C1 segment of cervical spinal cord (tissue), 14 donors: ENCODE measurements at places on chromosomes 7 and 10.

GRCh38 chr7:14717816-14718215 is 184.7 kb downstream of the DGKB start:
- no peak for DNase-seq

GRCh38 chr10:131003455-131003854 is 308.1 kb downstream of the TCERG1L start:
- DNase-seq: no peak

- DNase-seq: no peak
Measured at GRCh38 chr10:123326674-123327073, 172.5 kb downstream of the BUB3 start.

DNA sequence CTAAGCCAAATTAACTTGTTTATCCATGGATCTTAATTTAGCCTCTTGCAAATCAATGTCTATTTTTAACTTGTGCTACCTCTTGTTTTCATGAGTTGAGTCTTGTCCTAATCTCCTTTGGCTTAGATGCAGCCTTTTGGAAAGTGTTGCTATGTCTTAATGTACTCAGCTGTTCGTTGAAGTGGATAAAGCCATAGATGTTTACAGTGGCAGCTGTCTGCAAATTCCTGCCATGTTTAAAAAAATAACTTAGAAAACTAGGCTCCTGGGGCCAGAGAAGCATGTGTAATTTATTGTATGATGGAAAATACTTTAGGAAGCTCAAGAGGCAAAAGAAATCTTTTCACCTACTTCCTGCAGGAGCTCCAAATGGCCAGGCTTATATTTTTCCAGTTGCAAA is 253.1 kb upstream of the RHOBTB1 start:
- no peak for DNase-seq

GRCh38 chr7:151833691-151834090 is 43.2 kb downstream of the PRKAG2 start:
- no peak for DNase-seq

DNA sequence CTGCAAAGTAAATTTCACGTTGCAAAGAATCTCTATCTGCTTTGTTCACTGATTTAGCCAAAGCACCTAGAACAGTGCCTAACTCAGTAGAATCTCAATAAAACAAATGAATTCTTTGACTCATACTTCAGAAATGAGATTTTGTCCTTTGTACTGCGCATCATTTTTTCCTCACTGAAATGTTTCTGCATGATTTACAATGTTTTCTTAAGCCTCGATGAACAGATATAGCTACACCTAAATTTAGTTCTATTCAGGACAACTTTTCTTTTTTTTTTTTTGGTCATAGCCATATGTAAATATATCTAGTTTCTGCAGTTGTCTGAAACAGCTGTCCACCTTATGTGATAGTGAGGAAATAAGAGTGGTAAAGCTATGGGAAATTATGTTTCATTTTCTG is 15.3 kb downstream of the GNAT3 start:
- DNase-seq: no peak

DNA sequence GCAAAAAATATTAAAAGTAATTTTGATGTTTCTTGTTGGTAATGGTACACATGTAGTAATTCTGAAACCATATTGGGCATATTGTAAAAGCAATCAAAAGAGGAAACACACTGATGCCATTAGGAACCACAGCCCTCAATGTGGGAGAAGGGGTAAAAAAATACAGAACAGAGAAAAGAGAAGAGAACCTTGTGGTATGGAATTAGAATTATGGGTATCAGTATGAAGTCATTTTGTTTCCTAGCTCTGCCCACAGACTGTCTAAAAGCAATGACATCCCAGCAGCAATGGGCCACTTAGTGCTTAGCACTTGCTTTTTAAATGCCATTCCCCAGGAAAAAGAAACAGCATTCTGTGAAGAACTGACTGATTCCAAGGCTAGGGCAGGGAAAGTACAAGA is 61.5 kb downstream of the CPVL start:
- no peak for DNase-seq

GRCh38 chr10:48491392-48492139 is 113.3 kb downstream of the ARHGAP22 start:
- peak; percentile 33 for DNase-seq

DNA sequence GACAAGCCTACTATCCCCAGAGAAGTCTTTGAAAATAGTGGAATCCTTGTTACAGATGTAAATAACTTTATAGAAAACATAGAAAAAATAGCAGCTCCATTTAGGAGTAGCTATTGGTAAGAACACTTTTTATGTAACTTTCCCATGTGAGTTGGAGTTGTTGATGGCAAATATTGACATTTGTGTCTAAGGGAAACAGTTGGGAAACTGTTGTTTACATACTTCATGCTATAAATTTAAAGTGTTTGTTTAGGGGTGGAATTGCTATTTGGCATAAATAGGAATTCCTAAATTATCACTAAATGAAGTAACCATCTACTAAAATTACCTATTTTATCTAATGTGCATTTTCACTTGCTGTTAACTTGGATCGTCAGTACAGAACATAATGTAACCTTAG is 50.7 kb downstream of the GDI2 start:
- no peak for DNase-seq

GRCh38 chr10:103452506-103453230 is 498 bp upstream of the CALHM2 start:
- no peak for DNase-seq

- no peak for DNase-seq
Measured at GRCh38 chr10:4296161-4296560, 511.2 kb upstream of the KLF6 start.

- DNase-seq: peak; percentile 82
Measured at GRCh38 chr7:27143023-27143949, at the start of gene HOXA5. TSS of gene HOXA5 (minus strand) at chr7:27143681. CDS start at chr7:27143607, 74 bp downstream.

DNA sequence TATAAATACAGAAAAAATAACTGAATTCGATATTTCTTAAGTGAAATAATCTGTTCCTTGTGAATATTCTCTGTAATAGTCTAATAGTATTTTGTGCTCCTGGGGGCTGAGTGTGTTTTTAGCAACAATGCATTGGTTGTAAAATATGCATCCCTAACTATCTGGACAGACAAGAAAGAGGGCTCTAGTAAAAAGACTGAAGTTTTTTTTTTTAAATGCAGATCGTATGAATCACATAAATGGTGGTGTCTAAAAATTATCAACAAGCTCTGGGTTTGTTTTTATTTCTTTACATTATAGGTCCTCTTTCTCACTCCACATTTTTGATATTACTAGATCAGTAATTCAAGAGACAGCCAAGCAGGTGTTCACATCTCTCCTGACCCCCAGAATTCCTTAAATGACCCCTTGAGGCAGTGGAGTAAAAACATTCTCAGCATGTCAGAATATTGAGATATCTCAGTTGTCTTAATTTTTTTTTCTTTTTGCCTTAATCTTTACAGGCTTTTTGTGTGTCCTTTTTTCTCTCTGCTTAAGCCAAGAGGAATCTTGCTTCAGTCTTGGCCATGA is 18.2 kb downstream of the ARID5B start:
- DNase-seq: no peak

GRCh38 chr7:90595342-90595800 is 750 bp upstream of the CDK14 start:
- peak; percentile 31 for DNase-seq

DNA sequence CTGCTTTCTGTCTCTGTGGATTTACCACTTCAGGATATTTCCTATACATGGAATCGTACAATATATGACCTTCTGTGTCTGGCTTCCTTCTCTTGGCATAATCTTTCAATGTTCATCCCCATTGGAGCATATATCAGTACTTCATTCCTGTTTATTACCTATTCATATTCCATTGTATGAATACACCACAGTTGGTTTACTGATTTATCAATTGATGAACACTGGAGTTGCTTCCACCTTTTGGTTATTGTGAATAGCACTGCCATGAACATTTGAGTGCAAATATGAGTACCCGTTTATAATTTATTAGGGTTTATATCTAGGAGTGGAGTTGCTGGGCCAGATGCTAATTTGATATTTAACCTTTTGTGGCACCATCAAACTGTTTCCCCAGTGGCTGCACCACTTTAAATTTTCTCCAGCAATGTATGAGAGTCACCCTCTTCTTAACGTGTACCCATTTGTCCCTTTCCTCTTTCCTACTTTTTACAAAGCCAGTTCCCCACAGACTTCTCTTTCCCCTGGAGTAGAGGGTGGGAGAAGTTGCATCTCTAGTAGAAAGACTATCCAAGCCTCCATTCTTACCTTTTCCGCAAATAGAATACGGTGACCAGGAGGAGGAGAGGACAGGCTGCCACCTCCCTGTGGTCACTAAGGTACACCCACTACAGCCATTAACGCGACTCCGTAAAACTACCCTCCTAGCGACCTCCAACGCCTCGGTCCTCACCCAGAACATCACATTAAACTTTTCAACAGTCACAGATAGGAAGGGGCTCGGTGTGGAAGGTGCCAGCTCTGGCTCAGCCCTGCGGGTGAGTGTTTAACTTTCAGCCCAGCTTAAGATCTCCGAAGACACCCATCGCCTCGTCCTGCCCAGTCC is 25.6 kb downstream of the SCD start:
- no peak for DNase-seq
